ENCODE measurements at places on chromosomes 7 and 10. TPM values are rescaled to one million over a fixed set of nuclear protein-coding genes. Genes with fewer than 3 reads are reported as not detected.
A peak's percentile ranks its signal among the peaks of the same experiment; 100 is the strongest.

DNA sequence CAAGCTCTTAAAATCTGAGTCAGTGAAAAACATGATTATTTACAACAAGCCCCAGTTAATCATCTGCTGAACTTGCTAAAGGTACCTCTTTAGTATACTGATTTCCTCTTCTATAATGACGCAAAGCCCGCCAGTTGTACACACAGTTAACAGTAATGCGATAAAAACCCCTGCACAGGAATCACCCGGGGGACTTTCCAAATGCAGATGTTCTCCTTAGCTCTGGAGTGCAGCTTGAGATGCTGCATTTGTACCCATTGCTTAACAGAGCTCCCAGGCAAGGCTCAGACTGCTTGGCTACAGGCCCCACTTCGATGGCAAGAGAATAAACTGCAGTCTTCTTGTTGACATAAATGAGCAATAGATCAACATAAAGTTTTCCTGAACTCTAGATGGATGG, 279.6 kb upstream of the HGF start:
- H3K27ac ChIP-seq = peak overlapping the region; percentile 53
- H3K4me3 ChIP-seq = no peak overlapping the region

OR2A42 gene
- 0.32 TPM for total RNA-seq

GRCh38 chr7:889025-889390, 12.7 kb downstream of the GET4 start:
- no peaks in the 10 kb centered on the region for H3K4me1 ChIP-seq
- no peaks in the 10 kb centered on the region for H3K27me3 ChIP-seq
- no peaks in the 10 kb centered on the region for H3K36me3 ChIP-seq
- no peak for DNase-seq
- H3K27ac ChIP-seq = no peak overlapping the region

GRCh38 chr10:47264797-47265281, 35.2 kb upstream of the GDF10 start:
- H3K4me1 ChIP-seq = no peaks in the 10 kb centered on the region
- H3K36me3 ChIP-seq = no peaks in the 10 kb centered on the region
- DNase-seq = no peak

DNA sequence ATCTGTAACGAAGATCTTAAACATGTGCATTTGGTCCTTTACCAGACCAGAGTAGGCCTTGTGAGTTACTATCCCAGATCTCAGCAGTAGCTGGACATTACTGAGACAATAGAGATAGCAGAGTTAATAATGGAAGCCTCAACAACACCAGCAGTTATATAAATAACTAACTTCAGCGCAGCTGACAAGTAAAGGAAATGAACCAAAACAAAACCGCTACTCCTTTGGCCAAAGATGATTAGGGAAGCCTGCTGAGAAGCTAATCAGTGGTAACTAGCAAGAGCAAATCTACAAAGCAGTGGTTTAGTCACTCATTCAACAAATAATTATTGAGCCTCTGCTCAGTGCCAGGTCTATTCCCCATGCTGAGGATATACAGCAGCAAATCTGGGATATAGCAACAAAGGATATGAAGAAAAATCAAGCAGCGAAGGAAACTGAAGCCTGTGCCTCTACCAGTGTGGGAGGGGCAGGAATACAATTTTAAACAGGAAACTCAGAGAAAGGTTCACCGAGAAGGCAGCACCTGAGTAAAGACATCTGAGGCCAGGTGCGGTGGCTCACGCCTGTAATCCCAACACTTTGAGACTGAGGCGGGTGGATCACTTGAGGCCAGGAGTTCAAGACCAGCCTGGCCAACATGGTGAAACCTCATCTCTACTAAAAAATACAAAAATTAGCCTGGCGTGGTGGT, 103.6 kb downstream of the ELMO1 start:
- H3K27ac ChIP-seq = no peak overlapping the region
- DNase-seq = no peak
- H3K4me3 ChIP-seq = no peak overlapping the region
- H3K4me1 ChIP-seq = no peaks in the 10 kb centered on the region

DNA sequence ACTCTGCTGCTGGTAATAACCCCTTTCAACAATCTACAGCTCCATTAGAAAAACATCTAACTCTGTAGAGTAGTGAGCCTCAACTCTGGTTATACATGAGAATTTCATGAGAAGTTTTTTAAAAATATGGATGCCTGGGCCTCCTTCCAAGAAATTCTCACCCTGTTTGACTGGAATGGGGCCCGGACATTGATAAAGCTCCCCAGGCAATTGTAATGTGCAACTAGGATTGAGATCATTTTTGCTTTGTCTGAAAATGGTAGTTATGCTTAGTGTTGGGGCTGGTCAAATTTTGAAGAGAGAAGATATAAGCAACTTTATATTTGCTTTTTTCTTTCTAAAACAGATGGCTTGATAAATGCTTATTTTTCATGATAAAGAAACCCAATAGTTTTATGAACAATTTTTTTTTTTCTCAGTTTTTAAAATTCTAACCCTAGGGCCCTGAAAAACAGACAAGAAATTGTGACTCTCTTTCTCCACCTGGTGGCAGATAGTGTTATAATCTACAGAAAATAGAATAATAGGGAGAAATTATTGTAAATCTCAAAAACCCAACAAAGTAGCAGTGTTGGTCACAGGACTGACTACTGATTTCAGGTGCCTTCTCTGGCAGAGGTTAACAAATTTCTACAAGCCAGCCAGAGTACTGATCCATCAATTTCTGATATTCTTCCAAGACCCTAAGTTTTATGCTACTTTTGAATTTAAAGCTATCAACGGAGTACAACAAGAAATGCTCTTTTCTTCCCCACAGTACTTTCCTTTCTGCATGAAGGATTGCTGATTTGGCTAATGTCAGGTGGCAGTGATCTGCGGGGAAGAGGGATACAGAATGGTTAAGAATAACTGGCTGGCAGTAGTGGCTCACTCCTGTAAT, 174.8 kb downstream of the DKK1 start:
- 0 out of 2 replicates have a peak overlapping the region, but pooled peaks have one; percentile 1 for H3K4me3 ChIP-seq
- DNase-seq = peak; percentile 67
- H3K4me1 ChIP-seq = peaks cover 77% of the 10 kb centered on the region
- H3K36me3 ChIP-seq = no peaks in the 10 kb centered on the region

DNA sequence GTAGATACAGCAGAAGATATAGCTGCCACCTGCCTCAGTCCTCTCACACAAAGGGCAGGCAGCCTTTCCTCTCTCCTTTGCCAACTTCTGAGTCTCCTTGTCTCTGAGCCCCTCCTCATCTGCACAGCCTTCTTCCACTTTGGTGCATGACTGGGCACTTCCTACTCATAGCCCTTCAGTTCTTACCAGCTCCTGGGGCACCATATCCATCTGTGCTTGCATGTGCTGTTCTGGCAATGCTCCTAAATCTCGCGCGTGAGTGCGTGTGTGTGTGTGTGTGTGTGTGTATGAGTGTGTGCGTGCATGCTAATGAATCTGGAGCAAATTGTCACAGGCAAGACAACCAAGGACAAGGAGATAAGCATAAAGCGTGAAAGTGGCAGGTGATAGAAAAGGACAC, 1271.6 kb upstream of the SORCS1 start:
- H3K27me3 ChIP-seq = no peaks in the 10 kb centered on the region
- no peaks in the 10 kb centered on the region for H3K36me3 ChIP-seq
- H3K4me1 ChIP-seq = peaks cover 6% of the 10 kb centered on the region
- DNase-seq = no peak
- H3K27ac ChIP-seq = no peak overlapping the region

SPRN gene
- total RNA-seq = 0.76 TPM

DNA sequence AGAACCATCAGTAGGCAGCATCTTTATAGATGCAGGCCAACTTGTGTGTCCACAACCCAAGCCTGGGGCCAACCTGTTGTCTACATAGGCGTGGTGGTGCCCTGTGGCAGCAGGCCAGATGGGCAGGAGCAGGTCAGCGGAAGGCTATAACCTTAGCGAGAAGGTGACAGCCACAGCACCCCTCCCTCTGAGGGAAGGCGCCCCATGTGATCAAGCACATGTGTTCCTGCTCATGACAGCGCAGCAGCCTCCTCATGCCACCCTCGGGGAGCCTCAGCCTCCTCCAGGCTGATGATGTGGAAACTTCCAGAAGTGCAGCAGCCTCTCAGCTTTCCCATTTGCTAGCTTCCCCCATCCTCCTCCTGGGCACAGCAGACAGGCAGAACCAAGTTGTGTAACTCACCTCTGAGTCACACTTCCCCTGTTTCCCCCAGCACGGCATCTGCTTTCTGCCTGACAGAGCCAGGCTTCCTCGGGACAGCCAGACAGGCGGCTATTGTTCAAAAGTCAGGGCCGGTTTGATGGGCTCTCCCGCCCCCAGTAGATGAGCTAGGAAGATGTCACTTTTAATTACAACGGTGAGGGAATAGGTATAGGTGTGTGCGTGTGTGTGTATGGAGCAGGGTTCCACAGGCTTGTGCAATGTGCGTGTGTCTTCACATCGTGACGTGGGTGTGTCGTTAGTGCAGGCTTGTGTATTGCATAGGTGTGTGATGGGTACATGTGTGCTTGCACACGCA, 312.0 kb upstream of the ZMIZ1 start:
- H3K36me3 ChIP-seq = no peaks in the 10 kb centered on the region
- peaks cover 23% of the 10 kb centered on the region for H3K4me1 ChIP-seq
- peak overlapping the region; percentile 98 for H3K27ac ChIP-seq
- H3K27me3 ChIP-seq = no peaks in the 10 kb centered on the region

UCN3 gene
- not detected for total RNA-seq

GPR15LG gene
- total RNA-seq = not detected

DNA sequence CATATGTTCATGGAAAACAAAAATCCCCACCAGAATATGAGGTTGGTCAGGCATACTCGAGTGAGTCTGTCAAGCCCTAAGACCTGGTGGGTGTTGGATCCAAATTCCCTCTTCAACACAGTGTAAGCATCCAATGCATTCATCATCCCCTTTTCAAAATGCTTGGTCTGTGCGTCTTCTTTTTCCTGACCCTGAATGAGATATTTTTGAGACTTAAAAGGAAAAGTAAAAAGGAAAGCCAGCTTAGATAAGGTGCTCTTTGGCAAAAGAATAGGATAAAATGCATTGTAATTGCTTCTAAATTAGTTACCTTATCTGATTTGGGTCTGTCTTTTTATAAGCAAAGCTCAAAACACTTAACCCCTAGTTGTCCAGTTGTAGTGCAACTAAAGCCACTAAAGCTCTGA, 331.5 kb downstream of the PTEN start:
- H3K4me1 ChIP-seq = peaks cover 12% of the 10 kb centered on the region
- no peak for DNase-seq
- H3K27ac ChIP-seq = no peak overlapping the region
- H3K4me3 ChIP-seq = no peak overlapping the region
- no peaks in the 10 kb centered on the region for H3K27me3 ChIP-seq

PKD2L1 gene
- not detected for total RNA-seq

DNA sequence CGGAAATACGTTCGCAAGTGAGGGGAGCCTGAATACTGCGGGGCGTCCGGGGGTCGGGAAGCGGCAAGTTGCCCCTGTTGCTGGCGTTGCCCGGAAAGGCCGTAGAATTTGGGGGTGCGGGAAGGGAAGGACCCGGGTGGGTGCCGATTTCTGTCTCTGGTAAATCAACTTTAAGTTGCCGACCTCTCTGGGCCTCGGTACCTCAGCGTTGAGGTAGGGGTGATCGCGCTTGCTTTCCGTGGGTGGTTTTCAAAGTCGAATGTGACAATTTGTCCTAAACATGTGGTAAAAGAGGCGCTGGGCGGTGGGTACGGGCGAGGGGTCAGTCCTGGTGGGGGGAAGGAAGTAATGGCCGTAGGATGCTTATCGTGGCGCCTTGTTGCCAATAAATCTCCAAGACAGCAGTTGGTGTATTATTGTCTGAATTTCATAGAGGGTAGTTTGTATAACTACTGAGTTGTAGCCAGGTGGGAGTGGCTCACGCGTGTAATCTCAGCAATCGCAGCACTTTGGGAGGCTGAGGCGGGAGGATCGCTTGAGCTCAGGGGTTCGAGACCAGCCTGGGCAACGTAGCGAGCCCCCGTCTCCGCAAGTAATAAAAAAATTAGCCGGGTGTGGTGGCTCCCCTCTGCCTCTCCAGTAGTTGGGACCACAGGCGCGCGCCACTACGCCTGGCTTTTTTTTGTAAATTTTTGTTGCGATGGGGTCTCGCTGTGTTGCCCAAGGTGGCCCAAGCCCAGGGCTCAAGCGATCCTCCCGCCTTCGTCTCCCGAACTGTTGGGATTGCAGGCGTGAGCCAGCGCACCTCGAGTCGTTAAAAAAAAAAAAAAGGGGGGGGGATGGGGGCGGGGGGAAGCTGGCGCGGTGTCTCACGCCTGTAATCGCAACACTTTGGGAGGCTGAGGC, 644 bp downstream of the BUD23 start:
- no peaks in the 10 kb centered on the region for H3K27me3 ChIP-seq
- peaks cover 12% of the 10 kb centered on the region for H3K4me1 ChIP-seq
- H3K36me3 ChIP-seq = peaks cover 8% of the 10 kb centered on the region
- peak overlapping the region; percentile 71 for H3K27ac ChIP-seq

DNA sequence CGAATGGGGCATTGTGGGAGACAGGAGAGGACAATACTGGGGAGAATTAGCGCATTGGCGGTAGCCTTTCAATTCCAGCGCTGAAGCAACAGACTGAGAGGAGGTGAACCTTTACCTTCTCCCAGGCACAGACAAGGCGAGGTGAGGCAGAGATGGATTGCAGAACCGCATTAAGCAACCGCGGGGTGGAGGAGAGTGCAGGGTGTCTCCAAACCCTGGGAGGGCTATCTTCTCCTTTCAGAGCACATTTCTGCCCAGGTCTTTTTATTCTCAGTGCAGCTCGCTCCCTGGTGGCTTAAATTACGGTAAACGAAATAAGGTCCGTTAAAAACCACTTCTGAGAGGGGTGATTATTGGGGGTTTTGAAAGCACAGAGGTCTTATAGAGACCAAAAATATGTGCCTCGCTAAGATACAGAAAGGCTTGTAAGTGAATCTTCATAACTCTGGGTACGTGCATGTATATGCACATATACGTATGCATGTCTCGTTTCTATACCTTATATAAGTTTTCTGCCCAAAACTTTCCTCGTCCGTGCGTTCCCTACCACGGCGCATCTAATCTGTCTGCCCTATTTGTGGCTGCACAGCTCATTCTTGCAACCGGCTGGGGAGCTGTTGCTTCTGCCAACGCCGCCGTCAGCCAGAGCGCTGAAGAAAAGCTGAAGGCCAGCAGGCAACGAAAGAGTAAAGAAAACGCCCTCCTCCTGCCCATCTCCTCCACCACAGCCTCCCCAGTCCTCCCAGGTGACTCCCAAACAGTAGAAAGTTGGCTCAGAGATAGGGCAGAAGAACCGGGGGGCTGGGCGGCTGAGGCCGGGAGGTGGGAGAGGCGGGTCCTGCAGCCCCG, 895 bp upstream of the ZNF804B start:
- H3K4me3 ChIP-seq = no peak overlapping the region
- H3K27ac ChIP-seq = no peak overlapping the region
- H3K4me1 ChIP-seq = no peaks in the 10 kb centered on the region
- DNase-seq = peak; percentile 52
- peaks cover 29% of the 10 kb centered on the region for H3K27me3 ChIP-seq

DNA sequence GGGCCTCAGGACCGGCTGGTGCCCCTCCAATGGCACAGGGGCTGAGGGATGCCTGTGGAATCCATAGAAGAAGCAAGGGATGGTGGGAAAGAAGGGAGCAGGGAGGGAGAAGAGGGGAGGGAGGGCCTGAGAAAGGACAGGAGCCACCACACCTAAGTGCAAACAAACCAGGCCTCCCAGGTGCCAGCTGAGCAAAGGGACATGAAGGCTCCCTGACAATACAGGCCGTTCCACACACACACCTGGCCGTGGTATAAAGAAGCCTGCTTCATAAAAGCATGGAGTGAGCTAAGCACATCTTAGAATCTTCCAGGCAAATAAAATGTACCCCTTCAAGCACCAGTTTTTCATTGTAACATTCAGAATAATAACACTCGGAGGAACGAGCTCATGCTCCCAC, 54.0 kb downstream of the OAT start:
- no peaks in the 10 kb centered on the region for H3K36me3 ChIP-seq
- no peak for DNase-seq
- H3K27me3 ChIP-seq = peaks cover 16% of the 10 kb centered on the region
- no peak overlapping the region for H3K4me3 ChIP-seq
- no peak overlapping the region for H3K27ac ChIP-seq
- H3K4me1 ChIP-seq = no peaks in the 10 kb centered on the region
